ENCODE measurements at places on chromosomes 6 and 20. TPM values are rescaled to one million over a fixed set of nuclear protein-coding genes. Genes with fewer than 3 reads are reported as not detected.

Gene FAM209A
- not detected for total RNA-seq

DNA sequence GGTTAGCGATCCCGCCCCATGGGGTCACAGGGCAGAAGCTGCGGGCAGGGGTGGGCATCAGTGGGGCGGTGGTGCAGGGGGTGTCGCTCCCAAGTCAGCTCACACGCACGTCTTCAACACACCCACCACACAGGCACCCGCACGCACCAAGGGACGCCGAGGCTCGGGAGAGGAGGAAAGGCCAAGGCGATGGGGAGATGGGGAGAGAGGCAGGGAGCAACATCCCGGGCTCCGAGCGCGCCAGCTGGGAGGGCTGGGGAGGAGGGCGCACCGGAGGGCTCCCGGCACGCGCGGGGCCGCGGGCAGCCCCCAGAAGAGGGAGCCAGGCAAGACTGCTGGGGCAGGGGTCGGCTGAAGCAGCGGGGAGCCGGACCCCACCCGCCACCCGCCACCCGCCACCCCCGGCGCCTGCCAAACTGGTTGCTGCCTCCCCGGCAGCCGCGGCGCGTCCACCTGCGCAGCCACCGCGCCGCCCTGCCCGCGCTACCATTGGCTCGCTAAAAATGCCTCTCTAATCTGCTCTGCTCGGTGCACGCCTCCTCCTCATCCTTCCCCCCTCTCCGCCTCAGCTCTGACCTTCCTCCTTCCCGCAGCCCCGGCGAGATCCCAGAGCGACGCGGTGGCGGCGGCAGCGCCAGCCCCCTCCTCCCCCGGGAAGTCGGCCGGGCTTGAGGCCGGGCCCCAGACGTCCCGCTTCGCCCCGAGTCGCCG, at the start of gene PACSIN1:
Gene PACSIN1, plus strand, starts transcription at position 546 of the 711 bp plus-strand sequence. CDS start 60,230 bp downstream, outside the sequence.
- DNase-seq, result peak; percentile 50

GRCh38 chr20:62675156-62675876, 33.0 kb downstream of the SLCO4A1 start:
- no peak for DNase-seq

GRCh38 chr20:62946918-62947317, 5.6 kb upstream of the SLC17A9 start:
- no peak for DNase-seq

DNA sequence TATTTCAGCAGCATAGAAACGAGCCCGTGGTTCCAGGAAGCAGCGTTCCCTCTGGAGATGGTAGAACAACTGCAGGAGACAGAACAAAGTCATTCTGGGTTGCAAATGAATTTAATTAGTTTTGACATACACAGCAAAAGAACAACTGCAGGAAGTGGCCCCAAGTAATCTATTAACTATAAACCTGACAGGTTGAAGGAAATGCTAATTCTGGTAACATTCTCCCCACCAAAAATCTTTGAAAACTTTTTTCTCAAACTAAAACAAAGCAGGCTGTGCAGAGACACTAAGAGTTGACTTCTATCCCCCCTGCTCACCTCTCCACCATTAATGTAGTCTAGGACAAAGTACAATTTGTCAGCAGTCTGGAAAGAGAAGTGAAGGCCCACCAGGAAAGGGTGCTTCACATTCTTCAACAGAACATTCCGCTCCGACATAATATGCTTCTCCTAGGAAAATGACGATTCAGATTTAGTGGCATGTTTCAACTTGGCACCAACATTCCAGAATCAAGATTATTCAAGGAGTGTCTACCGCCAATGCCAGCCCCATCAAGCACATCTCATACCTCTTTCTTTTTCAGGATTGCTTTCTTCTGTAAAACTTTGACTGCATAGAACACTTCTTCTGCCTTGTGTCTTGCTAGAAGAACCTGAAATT, 120.4 kb upstream of the SLC2A12 start:
- no peak for DNase-seq

All from stomach (tissue), 19 donors.